ENCODE measurements at places on chromosomes 2 and 18.

- DNase-seq, result no peak
Observed at GRCh38 chr2:67502346-67503065, 105.4 kb downstream of the ETAA1 start.

- DNase-seq, result no peak
Observed at GRCh38 chr2:83565181-83565580, 893.9 kb downstream of the SUCLG1 start.

GRCh38 chr2:45889620-45890370 lies 238.3 kb downstream of the PRKCE start:
- no peak for DNase-seq

- DNase-seq, result no peak
Observed at GRCh38 chr2:232721882-232722281, 24.8 kb downstream of the GIGYF2 start.

DNA sequence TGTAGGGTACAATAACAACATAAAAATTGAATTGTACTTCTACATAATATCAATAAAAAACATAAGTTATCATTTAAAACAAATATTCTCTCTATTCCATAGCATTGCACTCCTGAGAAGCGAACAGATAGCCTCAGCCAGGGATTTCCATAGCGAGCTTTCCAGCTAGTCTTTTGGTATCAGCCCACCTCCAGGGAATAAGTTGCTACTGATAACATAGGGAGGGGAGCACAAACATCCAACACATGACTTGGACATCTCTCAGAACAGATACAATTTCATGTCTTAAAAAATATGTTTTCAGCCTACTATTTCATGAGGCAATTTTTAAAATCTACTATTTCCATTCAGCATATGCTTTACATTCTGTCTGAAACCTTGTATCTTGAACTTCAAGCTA lies 804.4 kb upstream of the RAB6C start:
- DNase-seq, result no peak

DNA sequence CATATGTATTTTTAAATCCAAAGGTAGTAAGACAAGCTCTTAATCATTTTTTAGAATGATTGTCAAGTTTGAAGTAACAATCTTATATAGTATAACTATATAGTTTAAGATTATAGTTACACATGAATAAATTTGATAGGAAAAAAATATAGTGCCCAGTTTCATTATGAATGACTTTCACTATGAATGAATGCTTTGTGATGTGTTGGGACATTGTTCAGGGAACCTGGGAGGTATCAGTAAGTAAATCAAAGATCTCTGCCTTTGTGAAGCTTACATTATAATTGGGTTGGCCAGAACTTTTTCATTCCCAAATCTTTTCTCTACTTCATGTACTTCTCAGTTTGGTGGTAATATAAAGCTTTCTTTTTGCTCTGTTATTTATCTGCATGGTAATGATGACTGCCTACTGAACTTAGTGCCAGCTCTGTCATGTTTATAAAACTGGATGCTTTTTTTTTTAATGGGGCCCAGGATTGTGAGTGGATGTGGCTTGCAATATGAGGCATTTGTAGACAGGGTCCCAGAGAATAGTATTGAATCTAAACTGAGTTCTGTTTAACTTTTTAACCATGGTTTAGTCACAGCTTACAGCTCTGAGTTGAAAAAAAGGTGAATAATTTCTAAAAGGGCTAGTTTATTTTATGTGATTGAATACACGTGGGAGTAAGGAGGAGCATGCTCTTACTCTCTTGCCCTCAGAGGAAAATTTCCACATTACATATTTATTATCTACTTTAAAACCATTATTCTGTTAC lies 23.3 kb downstream of the GLS start:
- no peak for DNase-seq

- no peak for DNase-seq
Observed at GRCh38 chr18:79927607-79928562, 23.6 kb downstream of the SLC66A2 start.
